DMS 273 treated with DMSO at 0.1 percent for 48 hours (cell line): ENCODE measurements at places on chromosomes 6 and 20.
A peak's percentile ranks its signal among the peaks of the same experiment; 100 is the strongest.

- DNase-seq: no peak
These were observed 162.5 kb downstream of the DLL1 start for GRCh38 chr6:170128346-170128745.

DNA sequence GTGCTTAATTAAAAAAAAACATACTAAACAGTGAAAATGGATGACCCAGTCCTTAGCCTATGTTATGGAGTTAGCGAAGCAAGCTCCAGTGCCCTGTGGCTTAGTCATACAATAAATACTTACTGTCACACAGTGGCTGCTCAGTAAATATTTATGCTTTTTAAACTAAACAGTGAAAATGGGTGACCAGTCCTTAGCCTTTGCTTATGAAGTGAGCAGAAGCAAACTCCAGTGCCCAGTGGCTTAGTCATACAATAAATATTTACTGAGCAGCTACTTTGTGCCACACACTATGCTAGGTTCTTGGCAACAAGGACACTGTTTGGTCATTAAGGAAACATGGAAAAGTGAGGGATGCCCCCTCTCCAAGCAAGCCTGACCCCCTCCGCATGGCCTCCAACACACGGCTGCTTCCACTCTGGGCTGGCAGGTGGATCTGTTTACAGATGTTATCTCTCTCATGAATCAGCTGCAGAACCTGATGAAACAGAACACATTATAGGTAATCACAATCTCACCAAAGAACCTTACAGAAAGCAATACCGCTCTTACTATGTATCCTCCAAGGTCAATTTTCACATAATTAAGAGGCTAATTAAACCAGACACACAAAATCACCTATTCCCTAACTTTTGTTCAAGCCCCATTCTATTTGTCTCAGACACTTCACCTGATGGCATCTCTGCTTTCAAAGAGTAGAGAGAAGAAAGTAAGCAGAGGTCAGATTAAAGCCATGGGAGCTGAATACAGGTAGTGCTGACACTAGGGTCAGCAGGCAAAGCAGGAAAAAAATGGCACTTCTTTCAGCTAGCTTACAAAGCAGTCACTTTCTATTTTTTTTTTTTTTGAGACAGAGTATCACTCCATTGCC lies 27.3 kb downstream of the CDK5RAP1 start:
- no peak for DNase-seq

DNA sequence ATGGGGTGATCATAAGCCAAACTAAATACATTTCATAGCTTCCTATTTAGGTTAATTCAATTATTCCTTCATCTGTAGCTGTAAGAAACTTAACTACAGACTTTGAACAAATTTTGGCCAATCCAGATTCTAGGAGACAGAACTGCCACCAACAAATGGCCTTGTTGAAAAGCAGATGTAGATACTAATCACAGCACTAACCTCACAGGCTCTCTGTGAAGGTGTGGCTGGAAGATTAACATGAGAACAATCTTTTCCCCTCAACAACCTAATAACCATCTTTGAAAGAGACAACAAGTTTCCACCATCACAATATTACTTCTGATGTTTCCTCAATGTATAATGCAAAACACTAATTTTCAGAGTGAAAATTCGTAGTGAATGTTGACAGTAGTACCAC lies 87.8 kb downstream of the SESN1 start:
- DNase-seq: no peak

- no peak for DNase-seq
These were observed 130.1 kb upstream of the MTHFD1L start for GRCh38 chr6:150735341-150735851.

DNA sequence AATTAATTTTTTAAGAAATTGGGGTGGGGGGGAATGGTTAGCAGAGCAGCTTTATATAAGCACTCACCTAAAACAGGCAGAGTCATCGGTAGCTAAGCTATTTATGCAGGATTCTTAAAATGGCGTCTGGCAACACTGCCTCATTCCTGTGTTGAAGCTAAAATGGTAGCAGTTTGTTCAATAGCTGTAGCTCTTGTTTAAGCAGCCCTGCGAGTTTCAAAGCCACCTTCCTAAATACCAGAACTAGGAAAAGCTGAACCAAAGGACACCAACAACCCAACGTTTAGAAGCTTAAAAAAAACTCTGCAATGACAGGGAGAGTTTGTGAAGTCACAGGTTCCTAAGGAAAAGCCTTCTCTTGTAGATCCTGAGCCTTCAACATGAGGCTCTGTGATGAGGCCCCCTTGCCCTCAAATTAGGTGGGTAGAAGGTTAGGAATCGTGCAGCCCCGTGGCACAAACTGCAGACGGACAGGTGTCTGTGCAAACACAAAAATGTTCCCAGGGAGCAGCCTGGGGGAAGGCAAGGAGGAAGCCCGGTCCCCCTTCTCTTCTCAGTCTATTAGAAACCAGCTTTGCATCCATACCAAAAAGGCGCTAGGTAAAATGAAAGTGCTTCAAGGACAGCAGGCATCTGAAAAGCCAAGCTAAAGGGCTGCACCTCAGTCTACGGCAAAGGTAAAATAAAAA lies 4.7 kb downstream of the ZMYND8 start:
- peak; percentile 36 for DNase-seq

DNA sequence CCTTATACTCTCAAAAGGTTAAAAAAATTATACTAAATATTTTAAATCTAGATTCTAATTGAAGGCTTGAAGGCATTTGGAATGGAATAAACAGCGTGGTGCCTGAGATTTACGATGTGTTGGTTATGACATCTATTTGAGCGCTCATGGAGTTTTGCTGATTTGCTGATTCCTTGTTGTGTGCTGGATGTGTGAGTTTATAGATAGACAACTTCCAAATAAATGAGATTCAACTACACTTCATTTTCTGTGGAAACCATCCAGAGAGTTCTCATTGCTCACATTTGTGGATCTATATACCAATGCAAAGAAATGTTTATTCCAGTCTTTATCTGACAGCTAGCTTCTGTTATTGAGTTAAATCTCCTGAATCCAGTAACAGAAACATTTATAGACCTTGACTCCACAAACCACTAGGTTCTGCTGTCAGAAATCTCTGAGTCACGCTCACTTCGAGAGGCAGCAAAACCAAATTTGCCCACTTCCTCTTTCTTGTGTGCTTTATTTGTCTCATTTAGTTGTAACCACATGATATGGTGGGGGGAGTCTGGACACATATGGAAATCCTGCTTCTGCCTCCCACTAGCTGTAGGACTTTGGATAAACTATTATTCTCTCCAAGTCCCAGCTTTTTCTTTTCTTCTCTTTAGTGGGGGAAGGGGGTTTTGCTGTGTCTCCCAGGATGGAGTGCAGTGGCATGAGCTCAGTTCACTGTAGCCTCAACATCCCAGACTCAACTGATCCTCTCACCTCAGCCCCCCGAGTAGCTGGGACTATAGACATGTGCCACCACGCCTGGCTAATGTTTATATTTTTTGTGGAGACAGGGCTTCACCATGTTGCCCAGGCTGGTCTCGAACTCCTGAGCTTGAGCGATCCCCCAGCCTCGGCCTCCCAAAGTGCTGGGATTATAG lies 54.5 kb downstream of the IPCEF1 start:
- DNase-seq: no peak

DNA sequence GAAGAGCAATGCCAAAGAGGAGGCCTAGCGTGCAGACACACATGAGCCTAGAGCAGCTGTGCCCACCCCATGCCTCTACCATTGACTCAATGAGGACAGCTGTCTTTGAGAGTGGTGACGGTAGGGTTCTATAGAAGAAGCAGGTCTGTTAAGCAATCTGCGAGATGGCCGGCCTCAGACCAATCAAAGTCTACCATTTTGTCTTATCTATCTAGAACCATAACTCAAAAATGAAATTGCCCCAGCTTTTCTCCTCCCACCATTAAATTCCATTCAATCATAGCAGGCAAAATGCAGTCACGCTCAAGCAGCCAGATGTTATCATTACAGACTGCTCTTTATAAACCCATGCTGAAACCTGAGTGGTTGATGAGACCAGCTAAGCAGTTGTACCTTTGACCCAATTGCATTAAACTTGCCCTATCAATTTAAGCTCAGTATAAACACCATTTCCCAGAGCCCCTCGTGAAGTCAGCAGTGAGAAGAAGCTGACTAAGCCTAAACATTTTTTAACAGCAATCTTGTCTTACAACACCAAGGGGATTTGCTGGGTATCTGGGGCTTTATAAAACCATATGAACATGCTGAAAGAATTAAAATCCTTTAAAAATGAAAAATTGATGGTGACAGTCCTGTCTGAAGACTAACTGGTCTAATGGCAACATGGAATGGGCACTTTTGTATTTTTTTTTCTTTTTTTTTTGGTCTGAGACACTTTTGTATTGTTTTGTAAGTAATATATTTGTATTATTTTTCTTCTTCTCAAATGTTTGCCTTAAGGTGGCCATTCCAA lies 57.5 kb downstream of the FOXC1 start:
- DNase-seq: no peak

- no peak for DNase-seq
These were observed 22.4 kb downstream of the TMC2 start for GRCh38 chr20:2558581-2559278.

DNA sequence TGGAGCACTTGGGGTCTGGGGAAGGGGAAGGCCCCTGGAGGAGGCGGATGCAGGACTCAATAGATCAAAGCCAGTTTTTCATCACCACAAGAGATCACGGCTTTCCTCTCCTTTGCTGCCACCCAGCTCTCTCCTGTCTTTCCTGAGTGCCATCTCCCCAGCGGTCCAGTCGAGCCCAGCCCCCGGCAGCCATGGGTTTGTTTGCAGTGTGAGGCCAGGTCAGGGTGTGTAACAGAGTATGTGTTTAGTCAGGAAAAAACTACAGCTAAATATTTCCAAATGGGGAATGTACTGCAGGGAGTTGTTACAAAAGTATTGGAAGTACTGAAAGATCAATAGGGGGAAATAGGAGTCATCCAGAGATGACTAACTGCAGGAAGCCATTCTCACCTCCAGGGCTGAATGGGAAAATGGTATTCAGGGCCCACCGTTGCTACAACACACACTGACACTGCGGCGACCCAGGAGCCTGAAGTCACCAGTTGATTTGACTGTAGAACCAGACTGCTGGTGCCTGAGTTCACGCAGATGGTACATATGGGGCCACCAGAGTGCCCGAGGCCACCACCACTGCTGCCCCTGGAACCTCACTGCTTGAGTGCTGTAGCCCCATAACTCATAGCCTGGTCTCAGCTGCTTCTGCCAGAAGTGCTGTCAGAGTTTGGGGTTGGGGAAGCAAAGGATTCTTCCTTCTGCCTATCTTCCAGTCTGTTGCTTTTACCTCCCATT lies 23.6 kb upstream of the FANCE start:
- no peak for DNase-seq

DNA sequence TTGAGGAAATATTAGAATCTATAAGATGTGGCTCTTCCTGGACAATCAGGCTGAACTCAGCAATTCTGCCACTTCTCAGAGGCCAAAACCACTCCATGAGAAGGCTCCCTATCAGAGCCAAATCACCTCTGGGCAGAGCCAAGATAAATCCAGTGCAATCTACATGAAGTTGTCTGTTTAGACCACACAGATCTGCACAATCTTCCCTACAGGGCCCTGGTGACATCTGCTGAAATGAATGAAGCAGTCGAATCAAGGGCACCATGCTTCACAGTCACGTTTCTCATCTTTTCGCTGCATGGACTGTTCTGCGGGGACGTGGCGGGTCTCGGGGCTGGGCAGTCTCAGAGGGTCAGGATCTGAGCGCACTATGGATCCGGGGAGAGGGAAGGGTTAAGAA lies 60.1 kb upstream of the CD93 start:
- no peak for DNase-seq

GRCh38 chr20:58519940-58520712 lies 4.9 kb upstream of the APCDD1L start:
- DNase-seq: no peak

DNA sequence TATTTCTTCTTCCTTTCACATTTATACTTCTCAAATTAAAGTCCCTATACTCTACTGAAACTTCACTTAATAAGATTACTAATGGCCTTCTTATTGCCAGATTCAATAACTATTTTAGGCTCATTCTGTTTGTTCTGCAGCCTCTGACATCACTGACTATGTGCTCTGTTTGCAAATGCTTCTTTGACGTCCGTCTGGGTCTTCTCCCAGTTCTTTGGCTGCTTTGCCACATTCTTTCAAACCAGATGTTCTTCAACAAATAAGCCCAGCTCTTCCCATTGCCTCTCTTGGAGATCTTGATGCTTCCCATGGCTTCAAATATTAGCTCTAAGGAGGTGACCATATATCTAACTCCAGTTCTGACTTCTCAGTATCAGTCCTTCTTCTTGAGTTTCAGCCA lies 117.4 kb downstream of the BTBD9 start:
- DNase-seq: no peak

- no peak for DNase-seq
These were observed 134.8 kb upstream of the OGFRL1 start for GRCh38 chr6:71153755-71154325.

- DNase-seq: no peak
These were observed 2.1 kb downstream of the SERAC1 start for GRCh38 chr6:158165919-158166416.

- DNase-seq: no peak
These were observed 129.5 kb downstream of the INSM1 start for GRCh38 chr20:20497242-20497978.

DNA sequence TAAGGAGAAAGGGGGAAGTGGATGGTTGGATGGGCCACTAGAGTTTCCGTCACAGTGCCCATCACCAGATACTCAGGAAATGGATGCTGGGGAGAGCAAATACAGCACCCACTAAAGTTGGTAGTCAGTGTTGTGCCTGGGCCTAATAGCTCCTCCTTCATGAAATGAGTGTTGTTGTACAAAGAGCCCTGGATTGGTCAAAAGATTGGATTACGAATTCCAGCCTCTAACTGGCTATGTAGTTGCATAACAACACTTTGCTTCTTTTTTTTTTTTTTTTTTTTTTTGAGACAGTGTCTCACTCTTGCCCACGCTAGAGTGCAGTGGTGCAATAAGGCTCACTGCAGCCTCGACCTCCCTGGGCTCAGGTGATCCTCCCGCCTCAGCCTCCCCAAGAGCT lies 27.4 kb downstream of the KCNG1 start:
- no peak for DNase-seq

DNA sequence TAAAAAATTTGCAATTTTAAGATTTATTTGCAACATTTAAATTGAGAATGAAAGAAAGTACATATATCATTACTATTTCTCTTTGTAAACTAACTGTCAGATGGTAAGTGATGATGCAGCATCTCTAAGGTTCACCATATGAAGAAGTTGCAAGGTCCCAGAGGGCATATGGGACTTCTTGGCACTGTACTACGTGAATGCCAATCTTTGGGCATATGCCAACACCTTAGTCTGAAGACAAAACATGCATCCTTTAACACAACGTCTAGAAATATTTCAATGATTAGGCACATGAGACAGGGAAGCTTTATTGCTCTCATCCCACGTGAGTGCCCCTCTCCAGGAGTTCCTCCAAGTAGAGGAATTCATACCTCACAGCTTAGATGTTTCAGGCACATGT lies 66.8 kb downstream of the CDK19 start:
- DNase-seq: peak; percentile 29

GRCh38 chr6:45718131-45718530 lies 297.5 kb downstream of the CLIC5 start:
- no peak for DNase-seq
